Brain microvascular endothelial cell (primary cell): ENCODE measurements at places on chromosomes 6 and 20.
A peak's percentile ranks its signal among the peaks of the same experiment; 100 is the strongest.

DNA sequence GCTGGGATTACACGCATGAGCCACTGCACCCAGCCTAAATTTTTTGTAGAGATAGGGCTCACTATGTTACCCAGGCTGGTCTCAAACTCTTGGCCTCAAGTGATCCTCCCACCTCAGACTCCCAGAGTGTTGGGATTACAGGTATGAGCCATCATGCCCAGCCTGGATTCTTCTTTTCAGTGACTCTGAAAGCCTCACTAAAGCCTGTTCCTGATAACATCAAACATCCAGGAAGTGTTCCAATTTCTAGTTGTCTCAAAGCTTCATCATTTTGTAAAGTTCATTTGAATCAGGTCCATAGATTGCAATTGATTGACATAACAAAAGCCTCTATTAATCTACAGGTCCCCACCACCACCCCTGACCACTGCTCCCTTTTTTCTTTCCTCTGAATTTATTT lies 29.2 kb upstream of the CHMP4B start:
- no peak for DNase-seq

DNA sequence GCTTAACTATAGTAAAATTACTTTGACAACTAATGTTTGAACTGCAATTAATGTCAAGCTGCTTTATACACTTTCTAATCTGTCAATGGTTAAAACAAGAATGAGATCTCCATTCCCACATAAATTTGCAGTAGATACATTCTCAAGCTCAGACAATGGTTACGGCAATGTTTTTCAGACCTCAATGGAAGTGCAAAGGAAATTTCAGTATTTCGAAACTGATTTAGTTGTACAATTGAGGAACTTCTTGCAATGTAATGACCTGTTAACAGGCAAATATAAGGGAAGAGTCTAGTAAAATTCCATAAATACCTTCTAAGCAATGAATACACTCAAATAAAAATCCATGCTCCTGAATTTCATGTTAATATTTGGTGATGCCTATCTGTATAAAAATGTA lies 94.7 kb downstream of the ADTRP start:
- no peak for DNase-seq

- DNase-seq, result no peak
These were observed 78.5 kb upstream of the TRDN start for GRCh38 chr6:123715006-123715863.

GRCh38 chr6:139779988-139780774 lies 405.7 kb upstream of the CITED2 start:
- no peak for DNase-seq

DNA sequence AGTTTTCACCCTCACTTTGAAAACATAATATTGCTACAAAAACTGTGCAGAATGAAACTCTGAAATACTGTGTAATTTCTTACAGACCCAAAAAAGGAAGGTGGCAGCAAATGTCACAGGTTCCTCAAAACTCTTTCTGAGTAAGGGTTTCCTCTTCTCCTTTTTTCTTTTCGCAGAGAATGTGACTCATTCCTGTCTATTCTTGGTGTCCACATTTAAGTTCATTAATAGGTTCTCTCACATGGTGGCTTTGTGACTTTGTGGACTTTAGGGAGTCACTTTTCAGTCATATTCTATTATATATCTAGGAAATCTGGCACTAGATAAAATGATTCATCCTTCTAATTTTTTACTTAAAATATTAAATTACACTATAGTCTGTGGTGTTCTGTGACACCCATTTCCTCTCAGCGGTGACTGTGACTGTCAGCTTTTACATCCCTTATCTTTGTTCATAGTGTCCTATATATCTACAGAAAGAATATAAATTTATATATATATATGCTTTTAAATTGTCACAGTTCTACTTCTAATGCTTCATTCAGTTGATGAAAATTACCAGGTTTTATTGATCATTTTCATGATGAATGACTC lies 126.8 kb upstream of the HCRTR2 start:
- no peak for DNase-seq

DNA sequence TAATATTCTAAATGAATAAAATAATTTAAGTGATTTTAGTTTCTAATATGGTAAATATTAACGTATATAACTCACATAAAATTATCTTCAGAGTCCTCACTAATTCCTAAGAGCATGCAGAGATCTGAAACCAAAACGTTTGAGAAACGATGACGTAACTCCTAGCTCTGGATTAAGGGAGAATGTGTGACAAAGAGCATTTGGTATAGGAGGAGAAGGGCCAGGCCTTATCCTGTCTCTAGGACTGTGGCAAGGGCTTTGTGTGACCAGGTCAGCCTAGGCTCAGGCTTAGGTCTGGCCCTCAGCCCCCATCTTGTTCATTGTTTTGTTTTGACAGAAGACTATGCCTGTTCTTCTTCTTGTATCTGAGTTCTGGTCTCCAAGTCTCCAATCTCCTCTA lies 19.2 kb upstream of the POLR1H start:
- no peak for DNase-seq

GRCh38 chr6:41077536-41077935 lies 4.8 kb downstream of the NFYA start:
- DNase-seq, result no peak

- no peak for DNase-seq
These were observed 1.7 kb downstream of the AFDN start for GRCh38 chr6:167828325-167828956.

DNA sequence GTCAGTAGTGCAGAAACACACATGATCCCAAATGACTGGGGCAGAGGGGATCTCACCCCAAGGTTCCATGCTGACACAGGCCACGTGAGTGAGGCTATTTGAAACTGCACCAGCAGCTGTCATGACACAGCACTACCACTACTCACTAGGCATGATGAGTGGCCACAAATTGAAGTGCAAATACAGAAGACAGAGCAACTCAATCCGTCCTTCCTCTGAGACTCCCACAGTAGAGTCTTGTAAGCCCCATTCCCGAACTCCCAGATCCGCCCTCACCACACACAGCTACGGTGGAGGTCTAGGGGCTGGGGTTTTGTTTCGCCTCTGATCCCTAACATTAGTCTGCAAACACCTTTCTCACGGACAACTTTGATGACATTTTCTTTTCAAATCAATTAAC lies 113.3 kb upstream of the NUP153 start:
- no peak for DNase-seq

- no peak for DNase-seq
These were observed 23.7 kb upstream of the TAF4 start for GRCh38 chr20:62089393-62089792.

GRCh38 chr6:13807696-13808095 lies 6.7 kb downstream of the MCUR1 start:
- DNase-seq, result peak; percentile 38

GRCh38 chr6:150409576-150410066 lies 40.8 kb downstream of the IYD start:
- DNase-seq, result no peak

DNA sequence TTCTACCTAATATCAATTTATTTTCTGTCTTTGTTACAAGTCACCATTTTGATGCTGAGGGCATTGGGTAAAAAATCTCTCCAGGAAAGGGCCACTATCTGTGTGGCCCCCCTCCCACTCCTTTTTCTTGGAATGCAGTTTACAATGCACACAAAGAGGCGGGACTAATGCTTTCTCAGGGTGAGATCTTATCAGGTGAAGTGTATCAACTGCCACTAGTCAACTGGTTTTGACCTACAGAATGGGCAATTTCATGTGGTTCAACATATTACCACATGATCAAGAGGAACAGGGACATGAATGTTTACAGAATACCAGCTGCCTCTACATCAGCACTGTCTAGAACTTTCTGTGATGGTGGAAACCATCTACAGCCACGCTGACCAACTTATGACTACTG lies 3.7 kb downstream of the RRBP1 start:
- no peak for DNase-seq
